ENCODE measurements at places on chromosomes 3 and 15. TPM values are rescaled to one million over a fixed set of nuclear protein-coding genes. Genes with fewer than 3 reads are reported as not detected.

Gene GOLGA6L7
- total RNA-seq: not detected

Gene FAM227B
- total RNA-seq: 0.96 TPM

Gene TTC21A
- total RNA-seq: 1.9 TPM

Gene LOXL1
- total RNA-seq: 0.34 TPM

Gene FBLN2
- 3.1 TPM for total RNA-seq

Gene PPP1R2
- 13.4 TPM for total RNA-seq

Gene PTX3
- 1.0 TPM for total RNA-seq

Gene SLC6A1
- not detected for total RNA-seq

Gene LIPH
- total RNA-seq: 7.5 TPM

Gene ST8SIA2
- 0.53 TPM for total RNA-seq

Gene VGLL3
- total RNA-seq: 4.4 TPM

Gene TPRG1
- 0.38 TPM for total RNA-seq

Gene GOLGA8H
- total RNA-seq: 1.2 TPM

Gene SLC12A1
- total RNA-seq: not detected

Gene CAMK2N2
- total RNA-seq: 0.75 TPM

Gene SH2D7
- total RNA-seq: not detected

Gene PARP16
- total RNA-seq: 10.3 TPM

Gene GNAT1
- not detected for total RNA-seq

Gene IL12A
- 0.94 TPM for total RNA-seq

Gene TJP1
- 80.2 TPM for total RNA-seq

Gene P3H2
- 36.8 TPM for total RNA-seq

Gene EPHA6
- not detected for total RNA-seq

Gene POPDC2
- total RNA-seq: 0.18 TPM

Gene NR1I2
- not detected for total RNA-seq

Gene SLC12A8
- total RNA-seq: 0.89 TPM

Gene ARPIN
- total RNA-seq: 11.4 TPM

Gene ZPLD1
- total RNA-seq: 0.05 TPM

Gene CALML4
- 7.9 TPM for total RNA-seq

Gene PLA2G4F
- not detected for total RNA-seq

Gene AGBL1
- total RNA-seq: not detected

Gene SMCO1
- not detected for total RNA-seq

Gene GOLGA6L10
- 0.59 TPM for total RNA-seq

Gene SAMMSON
- total RNA-seq: not detected

Gene SERPINI2
- total RNA-seq: not detected

Gene UQCC5
- total RNA-seq: 64.0 TPM

Gene FBXO40
- total RNA-seq: not detected

Gene GP9
- total RNA-seq: not detected

Gene ENTPD3
- total RNA-seq: not detected

Gene TMEM207
- not detected for total RNA-seq

Gene WNT5A
- total RNA-seq: 0.66 TPM

Gene SERINC4
- not detected for total RNA-seq

Gene ALS2CL
- total RNA-seq: 9.5 TPM

Gene WDR82
- 45.4 TPM for total RNA-seq

Gene AADAC
- total RNA-seq: 16.3 TPM

Gene SEMA7A
- 2.0 TPM for total RNA-seq

Gene CAND2
- 0.54 TPM for total RNA-seq

Gene STT3B
- 102 TPM for total RNA-seq

Gene VIPR1
- 0.47 TPM for total RNA-seq

Gene LMCD1
- 59.3 TPM for total RNA-seq

Gene MELTF
- total RNA-seq: 75.3 TPM

Gene MEX3B
- total RNA-seq: 5.9 TPM

Gene KNG1
- total RNA-seq: not detected

Gene ZNF860
- 0.90 TPM for total RNA-seq

Data from A549 treated with ZK216348 at 1 μM for 4 hours (cell line).